ENCODE measurements at places on chromosomes 16 and 17. TPM values are rescaled to one million over a fixed set of nuclear protein-coding genes. Genes with fewer than 3 reads are reported as not detected.

The HSD17B2 gene
- 1.2 TPM for total RNA-seq

The HSDL1 gene
- 43.8 TPM for total RNA-seq

The ELMO3 gene
- total RNA-seq, result 5.4 TPM

The RAB37 gene
- total RNA-seq, result 3.2 TPM

The SLC6A4 gene
- 0.64 TPM for total RNA-seq

Data from progenitor cell of endocrine pancreas (in vitro differentiated cells).